Renal cortical epithelial cell (primary cell): ENCODE measurements at places on chromosomes 1 and 21. TPM values are rescaled to one million over a fixed set of nuclear protein-coding genes. Genes with fewer than 3 reads are reported as not detected.

The DEDD gene
- total RNA-seq = 18.2 and 34.8 TPM in 2 replicates

DNA sequence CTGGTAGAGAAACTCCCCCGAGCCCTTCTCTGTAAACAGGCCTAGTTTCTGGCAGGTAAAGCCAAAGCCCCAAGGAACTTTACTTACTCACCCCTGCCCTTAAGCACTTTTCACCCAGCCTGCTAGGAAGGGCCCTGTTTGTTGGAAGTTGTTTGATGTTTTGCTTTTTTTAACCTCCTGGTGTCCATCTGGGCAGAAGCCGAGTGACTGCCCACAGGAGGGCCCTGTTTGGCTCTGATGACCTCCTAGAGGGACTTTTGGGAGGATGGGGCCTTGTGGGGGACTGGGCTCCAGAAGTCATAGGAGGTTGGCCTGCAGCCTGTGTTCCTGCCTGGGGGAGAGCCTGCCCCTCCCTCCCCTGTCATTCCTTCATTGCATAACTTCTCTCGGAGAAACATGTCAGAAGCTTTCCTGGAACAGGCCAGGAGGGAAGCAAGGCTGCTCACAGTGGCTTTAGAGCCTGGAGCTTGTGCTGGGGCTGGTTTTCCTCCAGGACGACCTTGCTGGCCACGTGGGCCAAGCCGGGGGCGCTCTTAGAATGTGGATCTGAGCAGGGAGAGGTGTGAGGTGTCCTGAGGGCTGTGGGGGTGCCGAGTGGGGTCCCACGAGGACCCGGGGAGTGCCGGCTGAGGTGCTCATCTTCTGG, 33.9 kb downstream of the COQ8A start:
- peak; percentile 69 for DNase-seq

The CIART gene
- total RNA-seq = 2.4 and 3.6 TPM in 2 replicates

- DNase-seq = peak; percentile 74
These were observed 1.0 kb upstream of the SFN start for GRCh38 chr1:26861889-26862378.

The OLFML3 gene
- total RNA-seq = 0.52 and 5.1 TPM in 2 replicates

The SMIM1 gene
- 4.8 TPM in 1 of 2 replicates, not detected in the other for total RNA-seq

The OPTC gene
- not detected in 2 replicates for total RNA-seq

DNA sequence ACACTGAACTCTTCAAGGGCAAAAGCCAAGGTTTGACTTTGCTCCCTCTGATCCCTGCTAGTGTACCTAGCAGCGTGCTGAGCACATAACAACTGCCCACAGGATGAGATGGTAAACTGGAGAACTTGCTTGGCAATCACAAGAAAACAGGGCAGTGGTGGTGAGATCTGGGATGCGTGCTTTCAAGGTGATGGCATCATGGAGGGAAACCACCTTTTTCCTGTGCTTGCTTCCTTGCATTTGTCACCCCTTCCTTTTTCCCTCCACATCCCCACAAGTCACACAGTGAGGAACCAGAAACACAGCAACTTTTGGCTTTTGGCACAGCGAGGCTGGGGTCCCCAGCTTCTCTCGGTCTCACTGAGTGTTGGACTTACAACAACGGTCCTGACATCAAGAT, 31.4 kb upstream of the BECN2 start:
- DNase-seq = no peak

GRCh38 chr1:116911188-116911553, 1.5 kb downstream of the PTGFRN start:
- no peak for DNase-seq

DNA sequence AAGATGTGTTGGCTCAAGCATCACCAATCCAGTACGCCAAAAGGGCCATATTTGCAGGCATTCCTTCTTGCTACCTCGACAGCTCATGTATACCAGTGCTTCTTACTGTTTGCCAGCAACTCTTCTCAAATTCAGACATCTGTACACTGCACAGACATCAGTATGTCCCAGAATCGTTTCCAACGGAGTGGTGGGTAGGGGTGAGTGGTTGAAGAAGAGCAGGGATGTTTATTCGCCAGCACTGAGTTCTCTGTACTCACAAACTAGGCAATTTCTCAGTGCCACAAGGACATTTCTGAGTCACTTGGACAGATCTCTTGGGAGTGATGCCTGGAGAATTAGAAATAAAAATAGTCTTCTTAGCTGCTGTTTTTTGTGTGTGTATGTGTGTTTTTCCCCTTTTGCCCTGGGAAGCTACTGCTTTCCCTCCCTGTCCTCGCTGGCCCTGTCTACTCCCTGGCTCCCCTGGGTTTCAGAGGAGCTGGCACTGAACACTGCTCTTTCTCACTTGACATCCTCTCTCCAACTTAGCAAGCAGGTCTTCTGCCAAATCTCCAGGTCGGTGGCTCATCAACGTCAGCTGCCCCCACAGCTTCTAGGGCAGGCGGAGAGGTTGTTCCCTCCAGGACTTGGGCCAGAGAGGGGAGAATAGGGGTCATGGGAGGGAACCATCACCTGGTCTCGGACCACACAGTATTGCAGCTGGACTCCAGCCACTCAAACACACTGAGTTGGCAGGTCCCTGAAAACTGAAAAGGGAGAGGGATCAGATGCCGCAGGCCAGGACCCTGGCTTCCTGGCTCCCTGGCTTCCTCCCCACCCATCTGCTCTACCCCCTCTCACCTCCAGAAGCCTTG, 90.5 kb downstream of the NMNAT2 start:
- no peak for DNase-seq

The UMODL1 gene
- total RNA-seq = not detected in 2 replicates

The CCDC27 gene
- not detected in 2 replicates for total RNA-seq

- DNase-seq = peak; percentile 36
These were observed 216.8 kb downstream of the CTH start for GRCh38 chr1:70627910-70628309.

The TRIM67 gene
- 0.10 TPM in 1 of 2 replicates, not detected in the other for total RNA-seq

DNA sequence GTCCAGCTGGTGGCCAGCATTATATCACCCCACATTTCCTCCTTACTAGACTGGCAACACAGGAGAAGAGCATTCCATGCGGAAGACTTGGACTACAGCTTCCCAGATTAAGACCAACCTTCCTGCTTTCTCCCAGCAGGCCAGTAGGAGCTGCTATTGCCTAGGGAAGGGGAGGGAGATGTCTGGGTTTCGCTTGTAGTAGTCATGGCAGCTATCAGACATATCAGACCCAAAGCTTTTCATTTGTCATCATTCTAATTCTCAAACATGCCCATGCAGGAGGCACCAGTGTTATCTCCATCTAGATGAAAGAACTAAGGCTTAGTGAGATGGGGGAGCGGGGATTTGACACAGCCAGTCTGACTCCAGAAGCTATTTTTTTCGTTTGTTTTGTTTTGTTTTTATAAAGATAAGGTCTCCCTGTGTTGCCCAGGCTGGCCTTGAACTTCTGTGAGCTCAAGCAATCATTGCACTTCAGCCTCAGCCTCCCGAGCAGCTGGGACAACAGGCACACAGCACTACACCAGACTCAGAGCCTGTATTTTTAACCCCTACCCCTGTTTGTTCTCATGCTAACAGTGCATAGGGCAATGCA, 4.5 kb downstream of the PLA2G2A start:
- peak; percentile 66 for DNase-seq

- peak; percentile 73 for DNase-seq
These were observed 850 bp downstream of the SESN2 start for GRCh38 chr1:28259934-28260802.

DNA sequence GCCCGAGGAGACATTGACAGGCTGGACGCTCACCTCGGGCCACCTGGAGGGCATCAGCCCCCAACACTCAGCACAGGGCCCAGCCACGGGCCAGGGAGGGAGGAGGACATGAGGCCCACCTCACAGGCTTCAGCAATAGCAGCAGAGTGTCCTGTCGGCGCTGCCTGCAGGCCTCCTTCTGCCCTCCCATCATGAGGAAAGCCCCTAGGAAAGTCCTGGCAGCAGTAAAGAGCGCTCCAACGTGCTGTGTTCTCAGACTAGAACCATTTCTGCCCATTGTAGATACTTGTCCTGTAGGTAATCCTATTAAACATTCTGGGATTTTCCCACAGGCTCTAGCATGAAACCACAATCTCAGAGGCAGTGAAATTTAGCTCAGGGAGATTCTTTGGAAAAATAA, 62.0 kb upstream of the GALNT2 start:
- DNase-seq = peak; percentile 6

GRCh38 chr1:206909161-206909882, 12.1 kb downstream of the IL24 start:
- peak; percentile 84 for DNase-seq

DNA sequence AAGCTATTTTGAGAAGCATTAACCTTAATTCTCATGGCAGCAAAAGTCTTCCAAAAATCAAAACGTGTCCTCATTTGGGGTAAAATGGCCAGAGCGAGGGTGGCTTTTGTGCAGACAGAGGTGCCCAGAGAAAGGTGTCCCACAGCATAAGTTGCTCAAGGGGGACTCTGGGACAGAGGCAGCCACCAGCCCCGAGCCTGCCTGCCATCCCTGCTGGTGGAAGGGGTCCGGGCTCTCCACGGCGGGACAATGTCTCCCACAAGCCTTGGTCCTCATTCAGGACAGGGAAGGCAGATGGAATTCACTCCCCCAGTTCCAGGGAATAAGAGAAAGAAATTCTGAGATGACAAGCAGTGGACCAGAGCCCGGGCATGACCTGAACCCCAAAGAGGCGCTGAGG, 12.6 kb upstream of the ARHGEF16 start:
- no peak for DNase-seq

The CFHR4 gene
- not detected in 2 replicates for total RNA-seq

DNA sequence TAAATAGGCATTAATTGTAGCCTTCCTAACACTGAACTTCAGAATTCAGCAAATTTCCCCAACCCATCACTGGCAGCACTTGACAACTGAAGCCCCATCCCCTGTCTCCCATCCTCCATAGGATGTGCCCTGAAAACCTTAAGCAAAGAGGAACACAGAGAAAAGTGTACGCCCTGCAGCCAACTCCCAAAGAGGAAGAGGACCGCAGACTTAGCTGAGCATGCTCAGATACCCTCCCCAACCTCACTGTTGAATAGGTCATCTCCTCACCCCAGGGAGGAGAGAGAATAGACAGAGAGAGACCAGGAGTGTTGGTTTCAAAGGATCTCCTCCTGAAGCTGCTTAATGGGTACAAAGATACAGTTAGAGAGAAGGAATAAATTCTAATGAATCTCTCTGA, 50.5 kb downstream of the CD2 start:
- DNase-seq = no peak

DNA sequence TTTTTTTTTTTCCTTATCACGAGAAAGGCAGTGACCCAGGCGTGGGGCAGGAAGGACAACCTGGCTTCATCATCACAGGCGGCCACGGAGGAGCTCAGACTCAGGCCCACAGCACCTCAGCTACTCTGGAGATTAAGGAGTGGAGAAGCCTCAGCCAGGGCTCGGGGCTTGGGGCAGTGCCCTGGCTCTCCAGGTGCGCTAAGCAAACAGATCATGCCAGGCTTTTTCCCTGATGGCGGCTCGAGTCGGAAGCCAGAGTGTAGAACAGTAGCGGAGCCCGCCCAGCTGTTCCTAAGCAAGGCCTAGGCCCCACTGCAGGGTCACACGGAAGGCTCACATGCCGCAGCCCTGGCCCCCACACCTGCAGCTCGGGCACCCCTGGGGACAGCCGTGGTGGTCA, 70.7 kb downstream of the AGPAT3 start:
- DNase-seq = no peak

The NENF gene
- 31.1 and 54.7 TPM in 2 replicates for total RNA-seq

DNA sequence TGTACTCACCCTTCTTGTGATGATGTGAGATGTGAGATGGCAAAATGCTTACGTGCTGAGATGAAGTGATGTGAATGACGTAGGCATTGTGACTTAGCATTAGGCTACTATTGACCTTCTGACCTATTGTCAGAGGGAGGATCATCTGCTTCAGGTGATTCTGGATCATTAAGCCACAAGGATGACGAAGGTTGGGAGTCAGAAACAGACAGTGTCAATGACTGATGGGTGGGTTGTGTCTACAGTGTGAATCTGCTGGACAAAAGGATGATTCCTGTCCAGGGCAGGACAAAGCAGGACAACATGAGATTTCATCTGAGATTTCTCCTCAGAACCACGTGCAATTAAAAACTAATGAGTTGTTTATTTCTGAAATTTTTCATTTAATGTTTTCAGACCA, 129.0 kb downstream of the GABPA start:
- no peak for DNase-seq

DNA sequence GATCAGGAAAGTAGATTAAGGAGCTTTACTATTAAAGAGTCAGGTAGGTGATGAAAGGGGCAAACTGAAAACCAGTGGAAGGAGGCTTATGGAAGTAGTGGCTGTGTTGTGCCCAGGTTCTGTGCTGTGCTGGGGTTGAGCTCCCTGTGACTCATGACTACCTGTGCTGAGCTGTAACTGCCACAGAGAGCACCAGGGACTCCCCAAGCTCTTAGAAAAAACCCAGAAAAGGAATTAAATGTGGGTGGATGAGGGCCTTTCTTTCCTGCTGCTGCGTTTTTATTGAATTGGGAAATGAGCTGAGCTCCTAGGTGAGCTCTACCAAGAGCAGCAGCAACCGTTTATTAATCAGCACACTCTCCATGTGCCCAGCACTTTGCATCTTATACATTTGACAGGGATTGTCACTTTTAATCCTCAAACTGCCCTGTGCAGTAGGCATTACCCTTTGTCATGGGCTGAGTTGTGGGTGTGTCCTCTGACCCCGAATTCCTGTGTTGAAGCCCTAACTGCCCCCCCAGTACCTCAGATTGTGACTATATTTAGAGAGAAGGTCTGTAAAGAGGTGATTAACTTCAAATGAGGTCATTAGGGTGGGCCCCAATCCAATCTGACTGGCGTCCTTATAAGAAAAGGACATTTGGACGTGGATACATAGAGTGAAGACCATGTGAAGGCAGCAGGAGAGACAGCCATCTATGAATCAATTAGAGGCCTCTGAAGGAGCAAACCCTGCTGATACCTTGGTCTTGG, 65.4 kb downstream of the AK4 start:
- no peak for DNase-seq

DNA sequence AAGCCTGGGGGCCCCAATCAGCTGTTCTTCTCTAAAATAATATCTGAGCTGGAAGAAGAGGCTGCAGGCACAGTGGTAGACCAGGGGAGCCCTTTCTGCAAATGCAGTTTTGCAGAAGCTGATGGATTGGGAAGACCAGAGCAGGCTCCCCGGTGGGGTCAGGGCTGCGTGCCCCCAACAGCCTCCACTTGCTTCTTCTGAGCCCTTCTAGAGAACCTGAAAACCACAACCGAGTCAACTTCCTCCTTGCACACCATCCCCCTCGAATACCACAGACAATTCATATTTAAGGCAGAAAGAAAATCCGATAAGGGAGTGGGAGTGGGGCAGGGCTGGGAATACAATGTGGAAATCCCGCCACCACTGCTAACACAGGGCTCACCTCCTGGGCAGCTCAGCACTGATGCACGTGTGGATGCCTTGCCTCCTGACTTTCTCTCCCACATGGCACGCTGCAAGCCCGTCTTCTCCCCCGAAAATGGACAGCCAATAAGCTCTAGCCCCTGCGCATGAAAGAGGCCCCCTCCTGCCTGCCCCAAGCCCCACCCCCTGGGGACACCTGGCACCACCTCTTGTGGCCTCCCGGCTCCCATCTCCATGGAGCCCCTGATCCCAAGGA, 25.4 kb upstream of the ALDH4A1 start:
- no peak for DNase-seq

GRCh38 chr1:27296773-27297291, 25.1 kb upstream of the TMEM222 start:
- peak; percentile 19 for DNase-seq
